Effector memory CD4-positive, alpha-beta T cell (primary cell): ENCODE measurements at places on chromosomes 12 and 14.

DNA sequence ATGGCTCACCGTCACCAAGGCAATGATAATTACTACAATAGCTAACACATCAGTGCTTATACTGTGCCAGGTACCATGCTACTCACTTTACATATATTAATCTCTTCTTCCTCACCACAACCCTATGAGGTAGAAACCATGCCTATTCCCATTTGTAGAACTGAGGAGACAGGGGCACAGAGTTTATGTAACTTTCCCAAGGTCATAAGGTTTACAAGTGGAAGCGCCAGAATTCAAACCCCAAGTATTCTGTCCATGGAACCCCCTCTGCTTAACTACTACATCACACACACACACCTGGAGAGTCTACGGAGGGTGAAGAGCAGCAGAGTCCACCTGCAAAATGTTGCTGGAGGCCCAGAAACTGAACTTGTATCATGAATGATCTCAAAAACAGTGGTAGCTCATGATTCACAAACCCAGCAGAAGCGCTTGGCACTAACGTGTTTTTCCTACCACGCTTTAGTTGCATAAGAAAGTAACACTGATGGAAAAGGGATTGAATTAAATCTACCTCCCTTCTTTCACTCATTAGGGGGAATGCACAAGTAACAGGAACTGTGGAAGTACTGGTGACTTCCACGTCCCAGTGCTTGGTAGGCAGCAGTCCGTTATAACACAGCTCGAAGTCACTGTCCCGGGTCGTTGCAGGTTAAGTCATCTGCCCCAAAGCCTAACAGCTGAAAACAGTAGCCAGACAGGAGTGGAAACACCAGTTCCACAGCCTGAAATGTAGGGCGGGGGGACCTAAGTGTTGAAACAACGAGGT lies 2.0 kb downstream of the ITPR2 start:
- DNase-seq: no peak

DNA sequence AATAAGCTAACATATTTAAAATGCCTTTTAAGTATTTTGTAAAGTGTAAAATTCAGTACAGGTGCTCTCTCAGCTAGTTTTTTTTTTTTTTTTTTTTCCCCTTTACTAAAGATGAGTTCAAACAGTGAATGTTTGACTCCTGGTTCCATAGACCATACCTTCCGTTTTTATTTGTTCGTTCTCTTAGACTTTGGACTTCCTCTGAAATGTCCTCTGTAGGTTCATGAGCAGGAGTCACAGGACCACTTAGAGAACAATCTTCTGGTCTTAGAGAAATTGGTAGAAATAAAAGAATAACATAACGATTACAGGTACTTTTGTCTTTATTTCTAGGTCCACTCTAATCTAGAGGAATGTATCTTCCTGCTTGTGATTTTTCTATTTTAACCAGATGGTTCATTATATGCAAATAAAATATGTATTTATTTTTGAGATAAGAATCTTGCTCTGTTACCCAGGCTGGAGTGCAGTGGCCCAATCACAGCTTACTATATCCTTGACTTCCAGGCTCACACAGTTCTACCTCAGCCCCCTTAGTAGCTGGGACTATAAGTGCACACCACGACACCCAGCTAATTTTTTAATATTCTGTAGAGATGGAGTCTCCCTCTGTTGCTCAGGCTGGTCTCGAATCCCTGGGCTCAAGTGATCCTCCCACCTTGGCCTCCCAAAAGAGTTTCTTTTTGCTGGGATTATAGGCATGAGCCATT lies 25.8 kb downstream of the STYX start:
- DNase-seq: no peak

GRCh38 chr14:54807428-54807827 lies 95.2 kb downstream of the GCH1 start:
- DNase-seq: no peak

DNA sequence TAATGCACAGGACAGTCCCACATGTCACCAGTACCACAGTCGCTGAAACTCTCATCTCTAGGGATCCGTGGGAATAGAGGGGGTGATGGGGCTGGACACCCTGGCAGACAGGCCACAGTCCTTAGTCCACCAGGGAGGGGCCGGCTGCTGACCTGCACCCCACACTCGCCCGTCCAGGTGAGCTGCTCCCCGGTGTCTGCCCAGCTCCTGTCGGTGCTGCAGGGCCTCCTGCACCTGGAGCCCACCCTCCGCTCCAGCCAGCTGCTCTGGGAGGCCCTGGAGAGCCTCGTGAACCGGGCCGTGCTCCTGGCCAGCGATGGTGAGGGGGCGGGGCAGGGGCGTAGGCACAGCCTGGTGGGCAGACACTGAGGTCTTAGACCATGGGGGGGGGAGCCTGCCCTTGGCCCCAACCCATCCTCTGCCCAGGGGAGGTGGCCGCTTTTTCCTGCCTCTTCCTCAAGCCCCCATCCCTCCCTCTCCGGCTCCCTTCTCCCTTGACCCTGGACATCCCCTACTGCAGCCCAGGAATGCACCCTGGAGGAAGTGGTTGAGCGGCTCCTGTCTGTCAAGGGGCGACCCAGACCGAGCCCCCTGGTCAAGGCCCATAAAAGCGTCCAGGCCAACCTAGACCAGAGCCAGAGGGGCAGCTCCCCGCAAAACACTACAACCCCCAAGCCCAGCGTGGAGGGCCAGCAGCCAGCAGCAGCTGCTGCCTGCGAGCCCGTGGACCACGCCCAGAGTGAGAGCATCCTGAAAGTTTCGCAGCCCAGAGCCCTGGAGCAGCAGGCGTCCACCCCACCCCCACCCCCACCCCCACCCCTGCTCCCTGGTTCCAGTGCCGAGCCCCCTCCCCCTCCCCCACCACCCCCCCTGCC lies 17.1 kb upstream of the ADSS1 start:
- DNase-seq: no peak

- DNase-seq: no peak
Observed at GRCh38 chr12:98579347-98579746, 14.1 kb upstream of the SLC25A3 start.

GRCh38 chr12:58880639-58881038 lies 39.7 kb downstream of the LRIG3 start:
- no peak for DNase-seq

DNA sequence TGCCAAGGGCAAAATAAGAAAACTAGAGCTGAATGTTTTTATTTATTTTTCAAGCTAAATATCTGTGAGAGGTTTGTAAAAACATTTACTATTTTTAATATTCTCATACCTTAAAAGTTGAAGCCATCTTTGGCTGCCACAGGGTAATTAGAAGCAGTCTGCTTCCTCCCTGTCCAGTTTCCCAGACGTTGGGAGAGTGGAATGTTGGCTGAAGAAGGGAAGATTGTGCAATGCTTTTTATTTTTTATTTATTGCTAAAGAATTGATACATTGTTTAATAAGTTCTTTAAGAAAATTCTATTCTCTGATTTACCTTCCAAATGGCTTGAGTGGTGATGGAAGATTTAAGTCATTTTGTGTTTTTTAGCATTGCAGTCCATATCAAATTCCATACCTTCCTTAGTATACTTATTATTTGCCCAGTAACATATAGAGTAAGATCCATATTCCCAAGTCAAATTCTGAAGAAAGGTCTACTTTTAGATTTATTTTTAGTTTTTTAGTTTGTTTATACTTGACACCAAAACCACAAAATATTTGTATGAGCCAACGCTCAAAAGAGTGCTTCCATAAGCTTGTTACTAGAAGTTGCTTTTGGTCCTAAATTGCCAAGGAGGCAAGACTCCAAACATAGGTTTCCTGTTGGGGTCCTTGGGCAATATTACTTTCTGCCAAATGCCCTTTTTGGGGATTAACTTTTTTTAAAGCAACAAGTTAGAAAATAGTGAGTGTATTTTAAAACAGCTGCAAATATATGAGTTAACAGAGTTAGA lies 124.0 kb upstream of the CPM start:
- no peak for DNase-seq
